Ecto neural progenitor cell (in vitro differentiated cells): ENCODE measurements at places on chromosomes 7 and 10.

DNA sequence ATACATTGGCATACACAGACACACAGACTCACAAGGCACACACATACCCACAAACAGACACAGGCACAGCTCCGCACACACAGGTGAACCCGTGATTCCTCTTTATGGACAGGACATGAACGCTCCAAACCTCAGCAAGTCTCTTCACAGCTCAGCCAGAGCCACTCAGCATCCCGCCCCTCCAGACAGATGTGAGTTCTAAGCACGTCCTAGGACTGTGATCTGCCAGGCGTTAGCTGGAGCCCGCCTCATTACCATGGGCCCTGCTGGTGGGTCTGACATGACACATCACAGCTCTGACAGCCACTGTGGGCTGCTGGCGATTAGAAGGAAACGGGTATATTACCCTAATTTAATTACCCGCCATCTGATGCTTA, 176.7 kb upstream of the PPP2R2D start:
- no peak for DNase-seq

GRCh38 chr10:111127081-111127848, 50.4 kb downstream of the ADRA2A start:
- DNase-seq = peak; percentile 27

DNA sequence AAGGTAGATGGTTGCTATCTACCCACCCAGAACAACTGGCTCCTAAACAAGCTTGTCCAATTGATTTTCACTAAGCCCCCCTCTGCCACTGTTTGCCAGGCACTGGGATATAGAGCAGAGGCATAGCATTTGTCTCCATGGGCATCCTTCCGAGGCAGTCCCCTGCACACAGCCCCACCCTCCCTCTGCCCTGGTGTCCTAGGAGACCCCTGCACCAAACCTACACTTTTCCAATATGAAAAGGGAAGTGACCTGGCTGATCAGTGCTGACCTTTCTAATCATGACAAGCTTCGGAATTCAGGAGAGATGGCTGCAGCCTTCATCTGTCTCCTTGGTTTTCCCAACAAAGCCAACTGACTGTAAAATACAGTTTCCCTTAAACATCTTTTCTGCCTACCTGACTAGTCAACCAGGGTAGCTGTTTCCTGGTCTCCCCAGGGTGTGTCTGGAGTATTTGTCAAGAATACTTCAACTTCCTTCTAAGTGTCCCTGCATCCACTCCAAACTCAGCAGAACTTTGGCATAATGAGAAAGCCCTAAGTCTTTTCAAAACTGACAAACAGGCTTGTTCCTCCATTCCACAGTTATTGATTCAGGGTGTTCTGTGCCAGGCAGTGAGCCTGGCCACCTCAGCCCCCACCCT, 7.6 kb upstream of the SLC18A3 start:
- DNase-seq = no peak

DNA sequence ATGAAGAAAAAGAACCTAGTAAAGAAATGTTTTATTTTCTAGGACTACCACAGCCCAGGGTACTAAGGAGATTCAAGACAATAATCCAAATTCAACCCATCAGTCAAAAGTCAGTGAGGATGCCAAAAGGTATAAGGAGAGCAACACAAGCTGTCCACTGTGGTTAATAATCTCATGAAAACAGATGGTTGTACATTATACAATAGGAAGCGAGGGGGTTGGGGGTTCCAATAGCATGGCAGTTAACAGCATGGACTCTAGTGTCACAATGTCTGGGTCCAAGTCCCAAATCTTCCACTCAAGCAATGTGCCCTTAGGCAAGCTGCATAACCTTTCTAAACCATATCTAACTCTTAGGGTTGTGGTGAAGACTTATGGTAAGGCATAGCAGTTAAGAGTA, 35.1 kb downstream of the BRAF start:
- no peak for DNase-seq

DNA sequence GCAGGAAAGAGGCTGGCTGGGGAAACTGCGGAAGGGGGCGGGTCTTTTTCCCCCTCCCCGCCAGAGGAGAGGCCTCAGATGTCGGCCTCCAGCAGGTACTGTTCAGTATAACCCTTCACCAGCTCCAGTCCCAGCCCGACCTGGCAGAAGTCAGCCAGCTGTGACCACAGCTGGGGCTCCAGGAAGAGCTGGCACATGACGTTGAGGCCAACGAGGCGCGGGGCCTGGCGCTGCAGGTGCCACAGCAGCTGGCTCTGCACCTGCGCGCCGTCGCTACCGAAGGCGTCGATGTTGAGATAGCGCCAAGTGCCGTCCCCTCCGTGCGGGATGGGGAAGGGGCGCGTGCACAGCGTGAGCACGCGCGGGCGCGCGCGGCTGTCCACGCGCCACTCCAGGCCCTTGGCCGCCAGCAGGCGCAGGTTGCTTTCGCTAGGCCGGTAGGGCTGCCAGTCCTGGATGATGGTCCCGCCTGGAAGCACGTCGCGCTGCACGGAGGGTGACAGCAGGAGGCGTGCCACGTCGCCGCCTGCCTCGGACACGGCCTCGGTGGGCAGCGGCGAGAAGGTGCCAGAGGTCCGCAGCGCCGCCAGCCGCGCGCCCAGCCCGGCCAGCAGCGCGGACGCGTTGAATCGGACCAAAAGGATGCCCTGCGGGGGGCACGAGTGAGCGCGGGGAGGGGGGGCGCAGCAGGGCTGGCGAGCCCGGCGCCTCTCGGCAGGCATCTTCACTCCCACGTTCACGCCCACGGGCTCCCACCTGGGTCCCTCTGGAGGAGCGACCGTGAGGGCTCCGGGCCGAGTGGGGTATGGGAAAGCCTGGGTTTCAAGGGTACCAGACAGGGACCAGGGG, 6.9 kb upstream of the VGF start:
- peak; percentile 55 for DNase-seq

GRCh38 chr10:90740265-90740664, 117.6 kb downstream of the HTR7 start:
- no peak for DNase-seq

DNA sequence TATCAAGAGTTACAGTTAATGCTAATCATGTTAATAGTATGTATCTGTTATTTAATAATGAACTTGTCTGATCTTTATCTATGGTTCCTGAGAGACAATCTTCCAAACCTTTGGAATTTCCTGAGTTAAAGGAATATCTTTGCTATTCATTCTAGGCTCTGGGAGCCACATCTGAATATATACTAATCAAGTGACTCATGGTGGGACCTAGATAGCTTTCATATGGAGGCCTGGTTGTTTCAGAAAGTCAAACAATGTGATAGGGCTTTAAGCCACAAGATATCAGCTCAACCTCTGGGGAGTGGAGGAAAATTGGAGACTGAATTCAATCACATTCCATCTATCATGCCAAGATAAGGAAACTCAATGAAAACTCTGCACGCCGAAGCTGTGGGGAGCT, 746.4 kb downstream of the TNS3 start:
- no peak for DNase-seq

- no peak for DNase-seq
These were observed 2.5 kb upstream of the ADAMTS14 start for GRCh38 chr10:70669732-70670317.

GRCh38 chr10:2953495-2953894, 113.9 kb upstream of the PFKP start:
- DNase-seq = no peak

GRCh38 chr7:42993038-42993437, 60.9 kb downstream of the MRPL32 start:
- peak; percentile 55 for DNase-seq

DNA sequence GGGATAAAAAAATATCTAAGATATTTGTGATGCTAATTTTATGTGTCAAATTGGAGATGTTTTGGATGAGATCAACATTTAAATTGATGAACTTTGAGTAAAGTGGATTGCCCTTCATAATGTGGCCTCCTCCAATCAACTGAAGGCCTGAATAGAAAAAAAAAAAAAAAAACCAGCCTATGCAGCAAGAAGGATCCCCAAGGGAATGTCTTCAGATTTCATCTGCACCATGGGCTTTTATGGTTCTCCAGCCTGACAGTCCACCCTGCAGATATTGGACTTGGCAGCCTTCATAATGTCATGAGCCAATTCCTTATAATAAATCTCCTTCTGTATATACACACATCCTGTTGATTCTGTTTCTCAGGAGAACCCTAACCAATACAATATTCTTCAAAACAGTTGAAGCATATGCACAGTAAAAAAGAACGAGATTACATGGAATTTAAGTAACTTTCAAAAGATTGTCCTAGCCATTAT, 316.9 kb upstream of the PLXDC2 start:
- no peak for DNase-seq

GRCh38 chr10:101671453-101671852, 23.5 kb downstream of the FBXW4 start:
- DNase-seq = no peak

DNA sequence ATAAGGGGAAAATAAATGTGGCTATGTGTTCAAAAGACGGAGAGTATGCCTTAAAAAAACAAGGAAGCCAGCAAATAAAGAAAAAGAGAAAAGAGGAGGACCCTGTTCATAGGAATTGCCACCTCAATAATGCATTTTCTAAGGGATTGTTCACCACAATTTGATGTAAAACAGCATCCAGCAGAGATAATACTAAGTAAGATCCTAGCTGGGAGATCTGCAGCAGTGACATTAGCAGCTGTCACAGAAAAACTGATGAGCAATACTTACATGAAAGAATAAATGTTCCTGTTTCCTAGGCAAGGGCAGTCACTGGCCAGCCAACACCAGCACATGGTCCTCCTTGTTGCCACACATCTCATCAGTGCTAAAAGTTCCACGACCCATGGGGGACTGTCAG, 391.5 kb downstream of the SORCS1 start:
- DNase-seq = no peak

GRCh38 chr7:116122972-116123595, 87.3 kb upstream of the TES start:
- DNase-seq = no peak

GRCh38 chr7:25069900-25070443, 55.1 kb downstream of the CYCS start:
- DNase-seq = no peak

DNA sequence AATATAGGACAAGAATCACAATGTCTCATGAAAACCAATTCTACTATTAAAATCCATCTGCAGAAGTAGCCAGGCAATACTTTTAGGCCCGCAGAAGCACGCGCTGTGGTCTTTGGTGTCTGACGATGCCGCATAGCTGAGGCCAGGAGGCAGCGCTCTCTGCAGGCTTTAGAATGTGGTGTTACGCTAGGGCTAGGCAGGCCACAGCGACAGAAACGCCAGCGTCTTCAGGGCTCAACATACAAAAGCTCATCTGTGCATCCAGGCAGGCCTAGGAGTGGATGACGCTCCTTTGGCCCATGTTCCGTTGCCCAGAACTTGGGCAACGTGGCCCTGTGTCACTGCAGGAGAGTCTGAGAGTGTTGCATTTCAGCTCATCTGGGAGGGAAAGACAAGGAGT, 601.1 kb upstream of the FOXK1 start:
- DNase-seq = peak; percentile 37

- DNase-seq = no peak
These were observed 102.7 kb upstream of the FAM13C start for GRCh38 chr10:59465088-59465487.

DNA sequence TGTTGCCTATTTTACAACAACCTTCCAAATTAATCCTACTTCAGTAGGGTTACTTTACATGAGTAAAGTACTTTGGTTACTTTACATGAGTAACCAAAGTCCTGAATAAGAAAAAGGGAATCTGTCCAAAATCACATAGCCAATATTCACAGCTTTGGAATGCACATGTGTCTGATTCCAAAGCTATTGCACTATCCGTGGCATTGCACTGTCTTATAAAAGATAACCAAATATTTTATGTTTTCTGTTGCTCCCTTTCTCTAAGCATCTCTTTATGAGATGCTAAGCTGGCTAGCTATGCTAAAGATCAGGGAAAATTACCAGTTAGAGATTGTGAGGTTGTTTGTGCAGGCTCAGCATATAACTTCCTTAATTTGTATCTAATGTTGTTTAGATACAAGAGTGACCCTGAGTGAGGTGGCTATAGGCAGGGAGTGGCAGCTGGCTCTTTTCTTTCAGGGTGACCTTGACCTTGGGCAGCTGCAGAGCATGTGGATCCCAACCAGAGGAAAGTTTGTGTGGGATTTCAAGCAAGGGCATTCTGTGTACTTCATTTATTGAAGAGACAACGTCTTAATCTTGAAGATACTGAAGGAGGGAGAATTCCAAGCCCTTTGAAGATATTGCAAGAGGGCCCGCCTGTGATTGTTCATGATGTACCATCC, 366.1 kb upstream of the ANKRD30A start:
- DNase-seq = no peak

DNA sequence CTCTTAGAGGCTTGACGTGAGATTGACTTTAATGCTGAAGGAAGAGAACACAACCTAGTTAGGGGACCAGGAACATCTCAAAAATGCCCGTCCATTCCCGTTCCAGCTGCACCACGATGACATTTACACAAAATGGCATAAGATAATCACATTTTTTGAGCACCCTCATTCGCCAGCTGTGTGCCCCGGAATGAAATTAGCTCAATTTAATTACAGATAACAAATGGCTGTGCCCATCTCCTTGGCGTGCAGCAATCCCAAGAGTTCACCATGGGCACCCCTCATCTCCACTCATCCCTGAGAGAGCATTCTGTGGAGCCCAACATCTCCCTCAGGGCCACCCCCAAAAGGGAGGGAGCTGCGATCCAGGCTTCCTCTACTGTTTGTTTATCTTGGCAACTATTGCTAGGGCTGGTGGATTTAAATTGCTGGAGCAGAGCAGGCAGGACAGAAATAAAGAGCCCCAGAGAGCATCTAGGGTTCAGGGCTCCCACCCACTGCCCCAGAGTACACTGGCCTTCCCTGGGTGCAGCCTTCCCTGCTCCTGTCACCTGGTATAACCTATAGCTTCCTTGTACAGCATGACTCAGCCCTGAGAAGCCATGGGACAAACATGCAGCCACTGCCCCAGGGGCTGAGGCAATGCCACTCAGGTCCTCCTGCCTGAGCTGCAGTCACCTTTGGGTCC, 263.5 kb downstream of the ZEB1 start:
- DNase-seq = no peak
